ENCODE measurements at places on chromosomes 3 and 15.

GRCh38 chr3:175307642-175308041 lies 448.5 kb downstream of the NAALADL2 start:
- no peak for DNase-seq

GRCh38 chr3:123792473-123793201 lies 91.5 kb downstream of the MYLK start:
- DNase-seq, result no peak

DNA sequence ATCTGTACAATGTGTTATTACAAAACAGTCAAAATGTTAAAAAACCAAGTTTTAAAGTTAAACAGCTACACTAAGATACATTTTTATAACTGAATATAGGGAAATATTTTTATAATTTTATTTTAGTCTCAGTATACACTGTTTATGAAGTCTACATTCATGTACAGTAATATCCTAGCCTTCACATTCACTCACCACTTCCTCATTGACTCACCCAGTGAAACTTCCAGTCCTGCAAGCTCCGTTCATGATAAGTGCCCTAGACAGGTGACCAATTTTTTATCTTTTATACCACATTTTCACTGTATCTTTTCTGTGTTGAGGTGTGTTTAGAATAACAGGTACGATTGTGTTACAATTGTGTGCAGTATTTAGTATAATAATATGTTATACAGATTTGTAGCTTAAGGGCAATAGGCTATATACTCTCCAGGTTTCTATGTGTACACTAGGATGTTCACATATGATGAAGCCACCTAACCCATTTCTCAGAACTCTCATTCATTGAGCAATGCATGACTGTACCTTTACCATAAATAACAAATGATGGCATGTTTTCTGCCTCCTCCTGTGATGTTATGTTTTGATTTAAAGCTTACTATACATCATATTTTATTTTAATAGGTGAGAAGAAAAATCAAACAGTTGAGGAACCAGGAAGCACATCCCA lies 388.4 kb upstream of the NDN start:
- no peak for DNase-seq

GRCh38 chr3:14605744-14606143 lies 45.8 kb upstream of the CCDC174 start:
- no peak for DNase-seq

DNA sequence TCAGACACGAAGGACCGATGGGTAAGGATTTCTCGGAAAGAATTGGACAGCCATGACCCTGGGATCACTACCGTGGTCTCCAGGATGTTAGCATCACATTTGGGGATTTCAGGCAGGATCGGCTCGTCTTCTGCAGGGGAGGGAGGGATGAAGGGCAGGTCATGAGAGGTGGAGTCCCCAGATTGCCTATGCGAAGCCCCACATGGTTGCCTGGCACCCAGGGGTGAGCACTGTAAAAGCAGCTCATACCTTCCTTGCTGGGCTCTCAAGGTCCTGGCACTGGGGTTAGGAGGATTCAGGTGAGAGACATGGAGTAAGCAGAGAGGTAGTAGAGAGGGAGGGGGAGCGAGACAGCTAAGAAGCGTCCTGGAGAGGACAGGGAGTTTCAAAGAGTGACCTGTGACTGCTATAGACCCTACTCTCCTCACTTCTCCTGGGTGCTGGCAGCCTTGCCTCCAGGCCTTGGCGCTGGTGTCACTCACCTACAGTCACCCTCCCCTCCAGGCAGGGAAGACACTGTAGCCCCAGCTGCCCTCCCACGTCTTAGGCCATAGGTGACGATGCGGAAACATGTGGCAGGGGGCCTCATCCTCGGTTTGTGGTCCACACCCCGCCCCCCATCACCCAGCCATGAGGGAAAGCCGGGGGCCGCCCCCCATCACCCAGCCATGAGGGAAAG lies 15.0 kb upstream of the EHD4 start:
- DNase-seq, result no peak

GRCh38 chr3:105927741-105928140 lies 58.9 kb upstream of the CBLB start:
- DNase-seq, result no peak

- DNase-seq, result peak; percentile 84
Observed at GRCh38 chr15:28021281-28022039, 77.7 kb downstream of the OCA2 start.

- no peak for DNase-seq
Observed at GRCh38 chr3:72892081-72892775, 4.4 kb downstream of the GXYLT2 start.

- DNase-seq, result no peak
Observed at GRCh38 chr3:174598885-174599439, 260.2 kb upstream of the NAALADL2 start.

GRCh38 chr3:194985031-194985578 lies 285.9 kb downstream of the XXYLT1 start:
- DNase-seq, result no peak

GRCh38 chr3:120442975-120443517 lies 7.7 kb downstream of the FSTL1 start:
- no peak for DNase-seq

DNA sequence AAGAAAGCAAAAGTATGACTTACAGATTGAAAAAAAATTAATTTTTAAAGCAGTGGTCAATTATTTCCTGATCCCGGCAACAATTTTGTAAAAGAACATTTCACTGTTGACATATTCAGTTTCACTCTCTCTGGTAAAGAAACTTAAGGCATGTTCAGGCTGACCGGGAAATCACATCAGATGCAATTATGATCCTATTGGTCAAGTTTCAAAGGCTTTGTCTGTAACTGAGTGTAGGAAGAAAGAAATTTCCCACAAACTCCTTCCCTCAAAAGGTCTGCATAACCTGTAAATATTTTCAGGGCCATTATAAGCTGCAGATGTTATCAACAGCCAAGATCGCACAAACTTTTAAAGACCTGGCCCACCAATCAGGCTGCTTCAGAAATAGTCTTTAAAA lies 205.4 kb upstream of the IGF1R start:
- no peak for DNase-seq

GRCh38 chr15:70064441-70064840 lies 33.3 kb downstream of the TLE3 start:
- DNase-seq, result no peak

DNA sequence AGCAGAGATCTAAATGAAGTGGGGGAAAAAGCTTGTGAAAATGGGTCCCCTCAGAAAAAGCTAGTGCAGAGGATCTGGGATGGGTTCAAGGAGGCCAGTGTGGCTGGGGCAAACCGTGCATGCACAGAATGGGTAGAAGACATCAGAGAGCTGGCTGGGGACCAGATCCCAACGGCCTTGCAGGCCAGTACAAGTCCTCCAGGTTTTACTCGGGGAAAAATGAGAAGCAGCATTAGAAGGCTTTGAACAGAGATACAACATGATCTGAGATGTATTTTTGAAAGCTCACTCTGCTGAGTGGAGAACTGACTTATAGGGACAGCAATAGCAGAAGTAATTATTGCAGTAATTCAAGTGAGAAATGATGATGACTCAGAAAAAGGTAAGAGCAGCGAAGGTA lies 114.5 kb downstream of the HERC1 start:
- no peak for DNase-seq

GRCh38 chr3:123343296-123344174 lies 105.4 kb downstream of the ADCY5 start:
- DNase-seq, result no peak

- no peak for DNase-seq
Observed at GRCh38 chr15:100131321-100132224, 210.2 kb downstream of the ADAMTS17 start.

GRCh38 chr3:56782215-56782614 lies 19.5 kb downstream of the ARHGEF3 start:
- DNase-seq, result no peak

DNA sequence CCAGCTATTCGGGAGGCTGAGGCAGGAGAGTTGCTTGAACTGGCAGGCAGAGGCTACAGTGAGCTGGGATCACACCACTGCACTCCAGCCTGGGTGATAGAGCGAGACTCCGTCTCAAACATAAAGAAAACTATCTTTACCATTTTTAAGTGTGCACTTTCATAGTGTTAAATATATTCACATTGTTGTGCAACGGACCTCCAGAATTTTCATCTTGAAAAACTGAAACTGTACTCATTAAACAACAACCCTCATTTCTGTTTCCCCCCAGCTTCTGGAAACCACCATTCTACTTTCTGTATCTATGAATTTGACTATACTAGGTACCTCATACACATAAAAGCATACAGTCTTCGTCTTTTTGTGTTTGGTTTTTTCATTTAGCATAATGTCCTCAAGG lies 375.1 kb downstream of the SHQ1 start:
- DNase-seq, result no peak

DNA sequence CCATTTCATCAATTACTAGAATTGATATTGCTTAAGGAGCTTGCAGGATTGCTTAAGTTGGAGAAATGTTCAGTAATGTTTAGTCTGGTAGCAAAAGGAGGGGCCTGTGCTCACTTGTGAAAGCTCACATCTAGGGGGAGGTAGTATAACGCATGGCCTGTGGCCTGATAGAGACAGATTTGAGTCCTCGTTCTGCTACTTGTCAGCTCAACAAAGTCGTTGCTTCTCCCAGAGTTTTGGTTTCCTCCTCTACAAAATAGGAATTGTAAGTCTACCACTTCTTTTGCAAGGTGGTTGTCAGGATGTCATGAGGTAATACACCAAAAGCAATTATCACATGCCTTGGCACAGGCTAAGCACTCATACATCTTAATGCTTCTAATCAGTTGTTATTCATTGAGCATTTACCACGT lies 1.3 kb downstream of the ST3GAL6 start:
- no peak for DNase-seq

DNA sequence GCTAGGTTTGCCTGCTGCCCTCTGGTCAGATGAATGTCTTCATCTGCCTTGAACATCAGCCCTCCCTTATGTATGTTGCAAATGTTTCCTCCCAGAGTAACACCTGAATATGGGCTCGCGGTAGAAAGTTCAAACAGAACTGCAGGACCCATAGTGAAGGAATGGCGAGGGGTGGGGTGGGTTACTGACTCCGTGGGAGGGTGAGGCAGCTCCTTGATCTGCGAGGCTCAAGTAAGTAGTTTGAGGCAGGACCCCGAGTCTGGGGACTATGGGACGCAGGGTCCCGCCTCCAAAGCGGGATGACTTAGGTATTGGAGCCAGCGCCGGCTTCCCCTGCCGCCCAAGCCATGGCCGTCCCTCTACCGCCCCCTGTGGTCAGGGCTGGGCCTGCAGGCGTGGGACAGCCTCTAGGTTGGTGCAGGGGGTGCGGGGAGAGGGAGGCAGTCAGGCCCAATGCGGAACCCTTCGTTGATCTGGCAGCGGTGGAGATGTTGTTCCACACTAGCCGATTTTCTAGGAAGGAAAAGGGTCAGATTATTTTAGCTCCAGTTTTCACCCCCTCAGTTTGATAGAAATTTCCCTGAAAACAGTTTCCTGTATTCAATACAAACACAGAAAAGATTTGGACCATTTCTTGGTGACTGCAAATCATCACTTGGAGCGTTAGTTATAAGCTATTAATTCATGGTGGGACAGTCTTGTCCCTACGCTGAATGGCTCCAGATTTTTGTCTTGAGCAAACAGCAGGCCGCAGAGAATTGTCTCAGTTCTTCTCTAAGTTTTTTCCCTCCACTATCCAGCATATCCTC lies 72.3 kb downstream of the CORO2B start:
- no peak for DNase-seq

GRCh38 chr3:108130701-108131474 lies 40.1 kb upstream of the CD47 start:
- DNase-seq, result no peak

DNA sequence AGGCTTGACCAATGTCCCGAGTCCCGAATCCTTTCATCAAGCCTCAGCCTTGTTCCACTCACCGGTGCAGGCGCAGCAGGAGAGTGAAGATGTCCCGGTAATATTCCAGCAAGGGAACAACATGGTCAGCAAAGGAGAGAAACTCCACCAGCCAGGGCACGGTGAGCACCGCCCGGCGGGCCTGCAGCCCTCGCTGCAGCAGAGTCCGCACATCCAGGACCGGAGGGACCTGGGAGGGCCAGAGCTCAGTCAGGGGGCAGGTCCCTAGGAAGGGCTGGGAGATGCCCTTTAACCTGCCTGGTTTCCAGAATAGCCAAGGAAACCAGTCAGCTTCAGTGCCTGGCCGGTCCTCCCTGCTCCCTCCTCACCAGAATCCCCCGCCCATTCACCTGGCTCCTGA lies 6.4 kb downstream of the CDAN1 start:
- no peak for DNase-seq

GRCh38 chr3:31710123-31710803 lies 177.5 kb downstream of the STT3B start:
- no peak for DNase-seq

GRCh38 chr3:108090701-108091497 lies at the start of gene CD47:
CD47 (minus strand) TSS chr3:108091031; CDS start chr3:108090908, 123 bp downstream.
- no peak for DNase-seq

DNA sequence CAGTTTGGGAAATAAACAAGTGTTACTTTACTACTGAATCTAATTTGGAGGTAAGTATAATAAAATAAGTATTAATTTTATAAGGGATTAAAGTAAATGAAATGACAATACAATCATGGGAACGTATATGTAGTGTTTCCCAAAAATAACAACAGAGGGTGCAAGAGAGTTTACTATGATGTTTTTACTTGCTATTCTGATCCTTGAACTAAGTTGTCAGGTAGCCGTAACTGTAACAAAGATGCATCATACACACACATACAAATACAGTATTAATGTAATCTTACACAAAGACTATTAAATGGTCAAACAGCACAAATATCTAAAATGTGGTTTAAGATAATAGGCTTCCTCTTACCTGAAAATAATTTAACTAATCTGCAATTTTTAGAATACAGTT lies 311.4 kb downstream of the TBC1D5 start:
- DNase-seq, result no peak

GRCh38 chr15:29770796-29771195 lies 51.5 kb downstream of the TJP1 start:
- no peak for DNase-seq

DNA sequence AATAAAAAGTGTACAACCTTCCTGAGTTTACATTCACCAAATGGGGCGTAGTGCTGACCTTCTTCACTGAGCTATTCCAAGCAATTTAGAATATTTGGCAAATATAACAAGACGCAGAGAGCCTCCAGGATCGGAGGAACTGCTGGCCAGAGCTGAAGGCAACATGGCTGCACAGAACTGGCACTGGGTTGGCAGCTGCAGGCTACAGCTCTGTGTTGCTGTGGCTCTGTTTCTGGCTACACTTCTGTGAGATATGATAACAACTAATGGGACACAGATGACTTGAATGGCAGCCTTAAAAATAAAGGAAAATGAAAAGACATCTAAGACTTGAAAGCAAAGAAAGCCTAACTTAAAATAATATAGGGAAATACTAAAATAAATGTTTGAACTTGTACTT lies 10.8 kb upstream of the SLC6A20 start:
- DNase-seq, result no peak

- DNase-seq, result no peak
Observed at GRCh38 chr3:69740103-69741021, 1.1 kb downstream of the MITF start.

GRCh38 chr15:91368611-91369010 lies 268.6 kb downstream of the SV2B start:
- no peak for DNase-seq

DNA sequence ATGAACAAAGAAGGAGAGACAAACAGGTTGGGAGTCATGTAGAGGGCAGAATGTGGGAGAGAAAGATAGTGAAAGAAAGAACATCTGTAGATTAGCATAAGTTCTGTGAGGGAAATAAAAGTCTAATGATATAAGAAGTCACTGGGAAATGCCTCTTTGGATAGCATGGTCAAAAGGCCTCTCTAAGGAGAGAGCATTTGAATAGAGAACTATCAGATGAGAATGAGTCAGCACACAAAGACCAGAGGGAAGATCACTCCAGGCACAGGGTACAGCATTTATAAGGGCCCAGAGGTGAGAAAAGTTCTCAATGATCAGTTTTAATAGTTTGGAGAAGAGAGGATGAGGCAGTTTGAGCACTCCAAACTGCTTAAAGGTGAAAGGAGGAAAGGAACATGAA lies 7.9 kb upstream of the CPNE4 start:
- DNase-seq, result no peak

- DNase-seq, result no peak
Observed at GRCh38 chr3:107727102-107727501, 204.3 kb downstream of the BBX start.
